Neural crest cell (in vitro differentiated cells): ENCODE measurements at places on chromosomes 4 and X. TPM values are rescaled to one million over a fixed set of nuclear protein-coding genes. Genes with fewer than 3 reads are reported as not detected.

DNA sequence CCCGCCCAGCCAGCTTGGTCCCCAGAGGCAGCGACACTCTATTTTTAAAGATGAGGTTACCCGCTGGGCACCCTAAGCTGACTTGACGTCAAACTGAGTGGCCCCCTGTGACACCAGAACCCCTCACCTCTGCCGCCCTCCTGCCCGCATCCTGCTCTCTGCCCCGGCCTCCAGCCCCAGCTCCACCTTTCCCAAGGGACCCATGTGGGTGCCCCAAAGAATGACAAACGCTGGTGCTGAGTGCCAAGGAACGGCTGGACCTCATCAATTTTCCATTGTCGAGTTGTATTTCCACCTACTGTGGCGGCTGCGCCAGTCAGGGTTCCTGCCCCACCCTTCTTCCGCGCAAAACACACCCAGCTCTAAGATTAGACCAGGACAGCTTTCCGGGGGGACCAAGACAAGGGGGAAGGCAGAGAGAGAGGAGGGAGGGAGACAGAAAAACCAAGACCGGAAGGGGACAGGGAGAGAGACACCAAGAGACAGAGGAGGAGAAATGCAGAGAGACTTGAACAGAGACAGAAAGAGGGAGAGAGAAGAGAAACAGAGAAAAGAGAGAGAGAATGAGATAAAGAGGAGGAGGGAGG is 2.0 kb downstream of the PRKX start:
- no peak overlapping the region for H3K27ac ChIP-seq
- no peak for DNase-seq
- H3K27me3 ChIP-seq = peaks cover 21% of the 10 kb centered on the region

GRCh38 chr4:77493120-77493752 is 112.4 kb upstream of the CXCL13 start:
- H3K27ac ChIP-seq = no peak overlapping the region
- no peaks in the 10 kb centered on the region for H3K36me3 ChIP-seq
- H3K4me3 ChIP-seq = no peak overlapping the region
- H3K27me3 ChIP-seq = no peaks in the 10 kb centered on the region
- no peak for DNase-seq
- no peaks in the 10 kb centered on the region for H3K4me1 ChIP-seq

GRCh38 chr4:47122592-47123291 is 91.4 kb downstream of the GABRB1 start:
- peaks cover 9% of the 10 kb centered on the region for H3K27me3 ChIP-seq
- H3K4me1 ChIP-seq = no peaks in the 10 kb centered on the region
- H3K27ac ChIP-seq = no peak overlapping the region
- H3K36me3 ChIP-seq = no peaks in the 10 kb centered on the region

DNA sequence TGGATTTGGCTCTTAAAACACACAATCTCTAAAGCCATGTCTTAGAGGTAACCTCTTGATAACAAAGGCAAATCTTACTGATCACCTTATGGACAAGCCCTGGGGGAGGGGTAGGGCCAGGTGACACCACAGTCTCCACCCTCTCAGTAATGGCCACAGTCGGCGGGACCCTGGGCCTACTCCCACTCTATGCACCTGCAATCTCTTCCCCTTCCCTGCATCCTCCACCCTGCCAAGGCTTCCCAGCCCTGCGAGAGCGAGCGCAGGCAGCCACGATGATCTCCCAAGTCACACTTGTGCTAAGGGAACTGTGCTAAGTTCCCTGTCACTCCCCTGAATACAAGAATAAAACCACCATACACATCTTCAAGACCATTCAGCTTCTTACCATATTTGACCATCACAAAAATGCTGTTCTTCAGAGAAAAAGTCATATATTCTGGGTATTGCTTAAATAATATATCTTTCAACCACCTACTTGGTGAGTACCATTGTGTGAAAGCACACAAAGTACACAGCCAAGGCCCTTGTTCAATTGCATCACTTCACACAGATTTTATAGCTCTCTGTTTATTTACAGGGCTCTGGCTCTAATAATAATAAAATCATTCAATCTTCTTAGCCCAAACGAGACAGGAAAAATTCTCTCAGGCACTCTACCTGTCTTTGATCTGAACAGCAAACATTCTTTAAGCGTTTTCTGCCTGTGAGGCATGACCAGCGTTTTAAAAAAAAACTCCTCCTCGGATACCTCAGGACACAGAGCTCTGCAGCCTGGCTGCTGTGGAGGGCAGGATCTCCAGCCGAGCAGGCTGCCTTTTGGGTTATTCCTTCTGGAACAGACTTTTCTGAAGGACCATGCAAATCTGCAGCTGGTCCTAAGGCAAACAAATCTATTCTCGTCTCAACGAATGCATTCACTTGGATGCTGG is 115.7 kb upstream of the MAP3K15 start:
- no peak overlapping the region for H3K27ac ChIP-seq
- no peak for DNase-seq

GRCh38 chr4:162952232-162952631 is 214.5 kb downstream of the NAF1 start:
- no peaks in the 10 kb centered on the region for H3K36me3 ChIP-seq
- no peak overlapping the region for H3K27ac ChIP-seq
- no peak for DNase-seq
- H3K4me1 ChIP-seq = no peaks in the 10 kb centered on the region

DNA sequence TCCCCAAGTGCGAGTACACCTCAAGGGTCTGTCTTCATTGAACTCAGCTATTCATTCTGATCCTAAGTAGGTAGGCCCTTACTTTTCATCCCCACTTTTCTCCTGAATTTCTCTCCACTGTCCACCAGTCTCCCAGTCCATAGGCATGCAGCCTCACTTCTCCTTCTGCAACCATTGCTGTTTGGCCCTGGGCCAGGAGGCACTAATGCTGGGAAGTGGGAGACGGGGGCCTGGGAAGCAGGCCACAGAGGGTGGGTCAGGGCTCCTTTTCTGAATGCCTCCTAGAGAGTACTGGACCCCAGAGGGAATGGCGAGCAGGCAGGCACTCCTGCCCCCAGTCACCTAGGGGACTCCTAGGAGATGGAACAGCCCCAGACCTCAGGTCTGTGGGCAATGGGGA is 203.5 kb upstream of the RPL34 start:
- peak overlapping the region; percentile 60 for H3K27ac ChIP-seq
- H3K4me3 ChIP-seq = no peak overlapping the region
- H3K27me3 ChIP-seq = no peaks in the 10 kb centered on the region
- H3K4me1 ChIP-seq = no peaks in the 10 kb centered on the region
- H3K36me3 ChIP-seq = no peaks in the 10 kb centered on the region

DNA sequence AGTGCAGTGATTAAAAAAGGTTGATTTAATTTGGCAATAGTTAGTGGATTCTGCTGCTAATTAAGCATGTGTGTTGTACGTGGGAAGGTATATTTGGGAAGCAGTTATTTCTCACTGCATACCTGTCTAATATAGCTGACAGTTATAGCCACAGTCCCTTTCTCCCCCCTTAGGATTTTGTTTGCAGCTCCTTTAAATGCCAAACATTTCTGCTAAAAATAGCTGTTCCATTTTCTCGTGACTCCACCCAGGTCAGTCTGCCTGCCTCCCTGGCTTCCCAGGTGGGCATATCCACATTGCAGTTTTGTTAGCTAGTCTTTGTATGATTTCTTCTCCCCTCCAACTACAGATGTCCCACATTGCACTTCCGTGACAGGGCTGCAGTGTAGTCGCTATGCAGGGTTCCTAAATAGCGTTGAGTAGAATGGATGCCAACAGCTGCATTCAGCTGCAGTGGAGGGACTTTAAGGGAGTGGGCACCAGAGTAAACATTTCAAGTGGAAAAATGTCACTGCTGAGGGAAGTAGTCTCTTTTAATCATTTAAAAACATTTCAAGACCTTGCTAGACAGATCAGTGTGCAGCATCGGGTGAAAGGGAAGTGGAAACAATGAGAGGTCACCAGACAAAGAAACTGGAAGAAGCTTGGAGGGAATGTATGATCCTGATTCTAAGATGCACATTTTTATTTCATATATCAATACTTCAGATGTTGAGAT is 326.3 kb downstream of the RAPGEF2 start:
- no peak overlapping the region for H3K27ac ChIP-seq
- H3K27me3 ChIP-seq = no peaks in the 10 kb centered on the region
- no peaks in the 10 kb centered on the region for H3K36me3 ChIP-seq
- no peak for DNase-seq
- no peaks in the 10 kb centered on the region for H3K4me1 ChIP-seq

Gene ABCG2
- 5.1 and 5.3 TPM in 2 replicates for total RNA-seq

DNA sequence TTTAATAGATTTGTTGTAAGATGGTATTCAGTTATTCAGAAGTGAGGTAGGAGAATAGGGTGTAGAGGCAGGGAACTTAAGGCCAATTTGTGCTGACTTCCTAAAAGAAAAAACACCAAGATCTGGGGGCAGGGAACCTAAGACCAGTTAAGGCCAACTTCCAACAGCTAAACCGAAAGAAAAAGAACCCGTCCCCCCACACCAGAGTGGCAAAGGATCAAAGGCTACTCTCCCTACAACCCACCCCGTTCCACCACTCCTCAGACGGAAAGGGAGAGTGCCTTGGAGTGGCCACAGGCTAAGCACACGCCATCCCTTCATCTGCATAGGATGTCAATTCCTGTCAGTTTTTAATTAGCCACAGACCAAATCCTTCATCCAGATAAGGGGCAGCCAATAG is 3.7 kb upstream of the ZNF718 start:
- peaks cover 14% of the 10 kb centered on the region for H3K4me1 ChIP-seq
- peaks cover 24% of the 10 kb centered on the region for H3K36me3 ChIP-seq
- peaks cover 13% of the 10 kb centered on the region for H3K27me3 ChIP-seq
- H3K4me3 ChIP-seq = peak overlapping the region; percentile 31

Gene LNX1
- not detected in 2 replicates for total RNA-seq
